ENCODE measurements at places on chromosomes 2 and 18.

DNA sequence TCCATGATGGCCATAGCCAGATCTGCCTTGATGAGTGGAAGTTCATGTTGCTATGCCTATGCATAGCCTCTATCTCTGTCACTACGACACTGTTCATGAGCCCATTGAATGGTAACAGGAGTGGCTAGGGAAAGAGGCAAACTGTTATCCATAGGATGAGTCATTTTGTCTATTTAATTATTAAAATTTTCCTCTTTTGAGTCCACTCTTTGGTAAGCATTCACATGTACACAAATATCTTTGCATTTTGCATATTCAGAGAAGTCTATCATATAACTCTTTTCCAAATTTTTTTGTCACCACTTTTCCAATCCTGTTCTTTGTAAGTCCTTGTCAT, 364.4 kb downstream of the KCNJ3 start:
- DNase-seq, result no peak

DNA sequence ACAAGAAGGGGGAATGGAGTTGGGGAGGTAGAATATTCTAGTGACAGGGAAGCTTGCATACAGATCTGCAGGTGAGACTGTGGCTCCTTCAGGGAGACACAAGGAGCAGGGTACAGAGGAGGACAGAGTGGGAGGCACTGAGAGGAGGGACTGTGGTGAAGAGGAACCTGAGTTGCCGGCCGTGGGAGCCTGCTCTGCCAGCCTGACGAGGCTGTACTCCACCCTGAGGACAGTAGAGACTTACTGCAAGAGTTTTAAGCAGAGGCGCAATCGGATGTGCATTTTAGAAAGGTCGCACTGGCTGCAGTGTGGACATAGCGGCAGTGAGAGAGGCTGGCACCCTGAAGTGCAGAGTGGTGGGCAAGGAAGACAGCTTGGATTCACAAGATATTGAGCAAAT, 185.8 kb downstream of the GFPT1 start:
- no peak for DNase-seq

DNA sequence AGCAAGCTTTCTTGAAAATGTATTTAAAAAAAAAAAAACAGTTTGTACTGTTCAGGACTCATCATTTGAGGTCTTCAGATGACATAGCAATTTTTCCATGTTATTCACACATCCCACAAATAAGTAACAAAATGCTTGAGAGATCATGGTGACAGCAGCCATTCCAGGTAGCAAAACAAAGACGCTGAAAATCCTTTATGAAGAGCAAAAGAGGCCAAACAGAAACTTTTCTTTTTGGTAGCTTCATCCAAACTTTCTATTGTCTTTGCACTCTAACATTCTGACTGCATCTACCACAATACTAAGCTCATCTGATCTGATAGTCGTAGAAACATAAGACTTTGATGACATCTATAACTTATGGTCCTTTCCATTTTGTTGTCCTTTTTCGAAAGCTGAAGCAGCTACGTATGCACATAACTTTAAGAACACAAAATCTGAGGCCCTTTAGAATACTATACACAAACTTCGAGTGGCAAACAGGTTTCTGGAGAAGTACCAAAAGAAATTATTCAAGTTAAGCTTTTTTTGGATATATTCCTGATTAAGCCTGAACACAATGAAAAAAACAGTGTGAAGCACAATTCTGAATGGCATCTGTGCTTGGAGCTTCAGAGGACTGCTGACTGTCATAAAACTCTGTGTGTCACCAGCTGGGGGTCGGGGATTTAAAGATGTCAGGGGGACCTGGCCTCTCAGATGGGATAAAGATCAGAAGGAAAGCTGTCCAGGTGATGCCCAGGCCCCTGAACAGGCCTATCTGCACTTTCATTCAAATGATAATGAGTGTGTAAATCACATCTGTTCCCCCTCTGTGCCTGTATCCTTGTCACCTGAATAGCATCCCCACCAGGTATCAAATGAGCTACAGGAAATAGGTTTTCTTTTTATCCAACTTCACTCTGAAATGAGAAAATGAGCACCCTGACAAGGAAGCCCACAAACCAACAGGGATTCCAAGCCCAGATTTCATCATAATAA, 75.8 kb downstream of the ZEB2 start:
- DNase-seq, result no peak

DNA sequence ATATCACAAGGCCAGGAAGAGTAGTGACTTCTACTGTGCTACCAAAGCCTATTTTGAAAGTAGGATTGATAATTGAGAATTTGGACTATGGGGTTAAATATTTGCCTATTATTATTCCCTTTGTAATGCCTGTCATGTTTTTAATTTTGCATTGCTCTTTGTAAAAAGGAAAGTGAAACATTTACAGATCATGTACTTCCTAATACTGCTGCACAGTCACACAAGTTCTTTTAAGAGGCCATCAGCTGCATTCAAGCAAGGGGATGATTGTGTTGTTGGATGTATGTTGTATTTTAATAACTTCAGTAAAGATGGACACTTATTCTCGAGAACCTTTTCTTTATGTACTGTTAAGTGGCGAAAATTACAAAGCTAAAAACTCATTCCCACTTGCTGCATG, 70.1 kb downstream of the PLEKHA3 start:
- no peak for DNase-seq

DNA sequence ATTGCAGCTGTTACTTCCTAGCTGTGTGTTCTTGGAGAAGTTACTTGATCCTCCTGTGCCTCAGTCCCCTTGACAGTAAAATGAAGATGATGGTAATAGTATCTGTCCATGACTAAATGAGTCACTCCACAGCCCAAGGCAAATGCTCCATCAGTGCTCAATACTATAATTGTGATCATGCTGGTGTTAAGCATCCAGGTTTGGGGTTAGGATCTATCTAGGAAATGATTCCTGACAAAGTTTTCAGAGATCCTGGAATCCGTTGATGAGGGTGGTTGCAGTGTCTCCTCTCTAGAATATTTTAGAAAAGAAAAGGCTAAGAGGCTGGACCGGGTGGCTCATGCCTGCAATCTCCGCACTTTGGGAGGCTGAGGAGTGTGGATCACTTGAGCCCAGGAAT, 2.7 kb upstream of the PRELID3A start:
- DNase-seq, result no peak

- DNase-seq, result no peak
Observed at GRCh38 chr2:40642726-40643125, 190.8 kb upstream of the SLC8A1 start.

DNA sequence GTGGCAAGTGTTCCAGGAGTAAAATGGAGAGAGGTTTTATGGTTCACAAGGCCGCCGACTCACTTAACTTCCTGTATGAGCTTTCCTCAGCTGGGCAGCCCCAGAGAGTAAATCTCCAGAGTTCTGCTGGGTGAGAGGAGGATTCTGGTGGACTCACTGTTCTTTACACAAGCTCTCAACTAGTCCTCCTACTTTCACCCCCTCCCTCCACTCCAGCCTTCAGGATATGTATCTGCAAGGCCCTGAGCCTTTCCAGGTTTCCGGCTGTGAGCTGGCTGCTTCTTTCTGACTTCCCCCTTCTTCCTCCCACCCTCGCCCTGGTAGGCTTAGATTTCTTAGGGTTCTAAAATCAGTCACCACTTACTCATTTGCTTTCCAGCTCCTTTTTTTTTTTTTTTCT, 34.0 kb downstream of the EML6 start:
- DNase-seq, result no peak

DNA sequence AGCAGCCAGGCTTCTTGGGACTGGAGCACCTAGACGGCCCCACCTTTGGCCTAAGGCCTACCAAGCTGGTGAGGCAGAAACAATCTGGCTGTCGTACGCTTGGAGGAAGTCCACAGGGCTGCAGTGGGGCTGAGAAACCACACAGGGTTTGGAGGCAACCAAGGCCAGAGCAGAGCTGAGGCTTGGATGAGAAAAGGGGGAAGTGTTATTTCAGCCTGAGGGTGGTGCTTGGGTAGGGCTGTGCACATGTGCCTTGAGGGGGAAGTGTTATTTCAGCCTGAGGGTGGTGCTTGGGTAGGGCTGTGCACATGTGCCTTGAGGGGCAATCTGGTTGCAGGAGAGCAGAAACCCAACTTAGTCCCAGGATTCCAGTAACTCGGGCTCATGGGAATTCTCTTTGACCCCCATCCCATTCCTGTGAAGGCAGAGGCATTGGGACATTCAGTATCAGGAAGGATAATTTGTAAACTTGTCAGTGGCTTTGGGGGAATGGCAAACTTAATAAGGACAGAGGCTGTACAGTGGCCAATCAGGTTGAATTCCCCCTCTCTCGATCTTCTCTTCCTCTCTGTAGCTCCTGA, 971 bp upstream of the FBXO41 start:
- no peak for DNase-seq

DNA sequence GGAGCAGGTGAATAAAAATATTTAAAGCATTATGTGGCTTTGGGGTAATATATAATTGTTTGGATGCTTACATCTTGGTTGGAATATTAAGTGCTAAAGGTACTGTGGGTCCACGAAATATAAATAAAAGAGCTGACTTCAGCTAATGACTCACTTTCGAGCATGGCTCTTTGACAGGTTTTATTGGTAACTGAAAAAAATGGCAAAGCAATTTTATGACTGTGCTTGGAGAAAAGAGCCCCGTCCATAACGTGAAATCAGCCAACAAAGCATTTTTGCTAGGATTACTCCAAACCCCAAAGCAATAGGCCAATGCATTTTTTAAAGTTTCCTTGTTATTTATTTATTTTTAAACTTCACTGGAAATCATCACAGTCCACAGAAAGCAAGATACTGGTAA, 397.2 kb upstream of the CDH19 start:
- DNase-seq, result no peak

GRCh38 chr18:47146206-47146605, 4.1 kb downstream of the HDHD2 start:
- DNase-seq, result no peak

DNA sequence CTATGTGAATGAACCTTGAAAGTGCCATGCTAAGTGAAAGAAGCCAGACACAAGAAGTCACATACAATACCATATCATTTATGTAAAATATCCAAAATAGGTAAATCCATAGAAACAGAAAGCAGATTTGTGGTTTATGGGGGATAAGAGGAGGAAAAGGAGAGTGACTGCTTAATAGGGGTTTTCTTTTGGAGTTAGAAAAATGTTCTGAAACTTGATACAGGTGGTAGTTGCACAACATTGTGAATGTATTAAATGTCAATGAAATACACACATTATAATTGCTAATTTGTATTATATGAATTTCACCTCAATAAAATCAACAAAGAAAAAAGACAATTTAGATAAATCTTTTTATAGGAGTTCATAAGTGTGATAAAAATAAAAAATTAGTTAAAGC, 37.1 kb downstream of the MEMO1 start:
- no peak for DNase-seq

- DNase-seq, result no peak
Observed at GRCh38 chr2:120360307-120360855, 14.4 kb downstream of the INHBB start.

DNA sequence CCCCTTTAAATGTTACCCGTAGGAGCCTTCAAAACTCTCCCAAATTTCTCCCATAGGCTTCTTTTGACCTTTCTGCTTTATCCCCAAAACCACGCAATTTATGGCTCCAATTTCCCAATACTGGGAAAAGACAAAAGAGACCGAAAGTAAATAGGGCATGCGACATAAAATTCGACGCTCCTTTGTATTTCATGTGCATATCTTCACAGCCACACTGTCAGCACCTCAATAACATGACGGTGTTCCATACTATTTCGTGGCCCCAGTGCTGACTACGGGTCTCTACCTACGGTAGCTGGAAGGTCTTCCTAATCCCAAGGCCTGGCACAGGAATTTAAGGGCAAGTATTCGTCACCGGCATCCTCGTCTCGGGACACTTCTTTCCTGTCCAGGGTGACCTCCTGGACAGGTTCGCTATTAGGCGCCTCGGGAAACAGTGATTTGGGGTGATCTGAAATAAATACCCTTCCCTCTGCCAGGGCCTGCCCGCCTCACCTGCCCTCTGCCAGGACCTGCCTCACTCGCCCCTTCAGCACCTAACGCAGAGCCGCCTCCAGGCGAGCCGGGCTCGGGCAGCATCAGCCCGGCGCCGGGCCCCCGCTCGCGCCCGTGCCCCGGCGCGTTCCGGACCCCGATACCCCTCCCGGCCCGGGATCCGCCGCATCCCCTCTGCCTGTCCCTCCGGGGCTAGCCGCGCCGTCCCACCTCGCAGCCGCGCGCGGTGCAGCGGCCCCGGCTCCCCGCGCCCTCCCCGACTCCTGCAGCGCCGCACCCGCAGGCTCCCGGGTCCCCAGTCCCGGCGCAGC, 680 bp downstream of the DTNB start:
- DNase-seq, result peak; percentile 61

All from stimulated activated CD4-positive, alpha-beta T cell treated with anti-CD3 and anti-CD28 coated beads, Interleukin-2, amount 100 ng/mL, for 4 hours (primary cell).